ENCODE measurements at places on chromosomes 1 and 21.

- no peak for DNase-seq
These were observed 17.2 kb downstream of the TIE1 start for GRCh38 chr1:43317817-43318471.

DNA sequence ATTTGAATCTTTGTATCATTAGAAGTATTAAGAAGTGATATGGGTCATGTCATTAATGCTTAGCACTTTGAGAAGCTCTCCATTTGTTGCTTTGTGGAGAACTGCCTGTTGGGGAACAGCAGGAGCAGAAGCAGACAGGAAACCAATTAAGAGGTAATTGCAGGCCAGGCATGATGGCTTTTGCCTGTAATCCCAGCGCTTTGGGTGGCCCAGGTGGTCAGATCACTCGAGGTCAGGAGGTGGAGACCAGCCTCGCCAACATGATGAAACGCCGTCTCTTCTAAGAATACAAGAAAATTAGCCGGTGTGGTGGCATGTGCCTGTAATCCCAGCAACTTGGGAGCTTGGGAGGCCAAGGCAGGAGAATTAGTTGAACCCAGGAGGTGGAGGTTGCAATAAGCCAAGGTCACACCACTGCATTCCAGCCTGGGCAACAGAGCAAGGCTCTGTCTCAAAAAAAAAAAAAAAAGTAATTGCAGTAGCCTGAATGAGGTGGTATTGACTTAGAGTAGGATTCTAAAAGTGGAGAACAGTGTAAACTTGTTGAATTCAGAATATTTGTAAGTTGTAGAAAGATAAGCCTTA, 57.8 kb upstream of the FASLG start:
- no peak for DNase-seq

DNA sequence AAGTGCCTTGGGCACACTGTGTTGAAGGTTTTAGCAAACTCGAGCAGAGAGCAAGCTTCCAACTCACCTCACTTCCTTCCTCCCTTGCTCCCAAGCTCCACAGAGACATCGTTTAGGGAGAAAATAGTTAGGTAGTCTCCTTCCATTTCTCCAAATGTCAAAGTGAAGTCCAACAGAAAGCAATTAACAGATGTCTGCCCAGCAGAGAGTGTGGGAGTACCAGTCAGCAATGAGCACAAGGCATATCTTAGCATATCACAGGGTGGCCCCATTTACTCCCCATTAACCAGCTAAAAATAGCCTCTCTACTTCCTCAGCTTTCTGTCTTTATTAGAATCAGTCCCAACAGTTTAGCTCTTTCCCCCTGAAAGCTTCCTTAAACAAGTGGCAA, 334.2 kb upstream of the CAMK1G start:
- no peak for DNase-seq

- no peak for DNase-seq
These were observed 5.9 kb downstream of the CHRM3 start for GRCh38 chr1:239392271-239392670.

DNA sequence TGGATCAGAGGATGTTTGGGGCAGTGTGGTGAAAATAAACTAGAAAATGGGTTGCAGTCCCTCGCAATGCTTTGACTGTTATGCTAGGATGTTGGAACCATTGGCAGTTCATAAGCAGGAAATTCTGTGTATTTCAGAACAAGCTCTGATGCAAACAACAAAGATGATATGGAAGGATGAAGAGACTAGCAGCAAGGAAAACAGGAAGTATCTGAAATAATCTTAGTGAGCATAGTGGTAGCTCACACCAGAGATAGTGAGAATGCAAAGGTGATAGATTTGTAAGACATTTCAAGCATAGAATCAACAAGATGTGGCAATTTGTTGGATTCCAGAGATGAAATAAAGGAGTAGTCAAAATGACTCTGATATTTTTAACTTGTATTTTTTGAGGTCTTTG, 11.1 kb upstream of the RCC1 start:
- no peak for DNase-seq

- DNase-seq = no peak
These were observed 9.9 kb upstream of the TARS2 start for GRCh38 chr1:150477320-150477719.
